ENCODE measurements at places on chromosomes 11 and 22. TPM values are rescaled to one million over a fixed set of nuclear protein-coding genes. Genes with fewer than 3 reads are reported as not detected.

DNA sequence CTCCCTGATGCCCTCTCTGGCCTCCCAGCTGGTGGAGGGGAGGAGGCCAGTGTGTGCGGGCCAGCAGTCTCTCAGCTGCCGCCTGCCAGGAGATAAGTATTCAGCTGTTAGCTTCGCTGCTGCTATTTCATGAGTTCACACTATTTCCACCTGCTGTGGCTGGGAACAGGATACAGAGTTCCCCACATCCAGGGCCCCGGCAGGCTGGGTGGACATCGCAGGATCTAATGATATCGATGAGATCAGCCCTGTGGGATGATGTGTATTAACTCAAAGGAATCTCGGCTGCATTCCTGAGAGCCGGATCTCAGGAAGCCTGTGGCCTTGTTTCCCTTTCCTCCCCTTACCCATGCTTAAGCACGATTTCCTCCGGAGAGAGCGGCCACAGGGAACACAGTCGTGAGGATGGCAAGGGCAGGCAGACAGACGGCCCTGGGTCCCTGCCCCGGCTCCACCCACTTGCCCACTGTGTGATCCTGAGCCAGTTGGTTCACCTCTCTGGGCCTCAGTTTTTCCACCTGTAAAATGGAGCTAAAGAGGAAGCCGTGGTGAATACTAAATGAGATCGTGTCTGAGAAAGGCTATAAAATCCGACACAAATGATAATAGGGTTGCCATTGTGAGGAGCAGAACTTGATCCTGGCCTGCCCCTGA is 6.5 kb upstream of the PVALB start:
- no peak overlapping the region for H3K4me3 ChIP-seq
- no peak for DNase-seq
- no peak overlapping the region for H3K27ac ChIP-seq
- H3K4me1 ChIP-seq: no peaks in the 10 kb centered on the region

GRCh38 chr11:17538731-17539130 is 5.5 kb downstream of the USH1C start:
- no peak overlapping the region for H3K27ac ChIP-seq
- no peak for DNase-seq
- no peaks in the 10 kb centered on the region for H3K4me1 ChIP-seq
- H3K27me3 ChIP-seq: no peaks in the 10 kb centered on the region
- H3K36me3 ChIP-seq: no peaks in the 10 kb centered on the region

DNA sequence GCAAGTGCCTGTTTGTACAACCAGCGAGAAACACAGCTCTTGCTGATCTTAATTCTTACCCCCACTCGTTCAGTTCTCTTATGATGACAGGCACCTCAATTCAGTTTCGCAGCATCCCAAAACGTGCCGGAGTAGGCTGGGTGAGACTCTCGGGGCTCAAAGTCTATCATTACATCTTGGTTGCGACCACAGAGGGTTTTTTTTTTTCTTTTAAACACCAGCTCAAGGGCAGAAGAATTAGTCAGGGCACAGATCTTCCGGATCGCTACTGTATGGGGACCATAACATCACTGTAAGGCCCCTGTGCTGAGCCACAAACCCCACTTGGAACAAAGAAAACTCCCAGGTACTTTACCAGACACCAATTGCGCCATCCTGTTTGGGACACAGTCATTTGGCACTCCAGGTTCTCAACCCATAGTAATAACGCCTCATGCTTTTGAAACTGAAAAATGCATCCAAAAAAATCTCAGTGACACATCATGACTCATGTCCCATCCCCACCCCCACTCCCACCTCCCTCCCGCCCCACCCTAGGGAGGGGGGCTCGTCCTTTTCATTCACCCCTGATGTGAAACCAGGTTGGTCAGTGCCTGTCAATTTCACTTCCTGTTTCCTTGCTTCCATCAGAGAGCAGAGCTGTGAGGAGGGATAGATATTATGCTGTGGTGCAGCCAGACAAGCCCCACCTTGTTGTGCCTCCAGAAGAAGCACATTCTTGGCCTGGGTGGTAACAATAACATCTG is 41.0 kb upstream of the CD5 start:
- no peaks in the 10 kb centered on the region for H3K27me3 ChIP-seq
- H3K27ac ChIP-seq: no peak overlapping the region
- H3K4me3 ChIP-seq: no peak overlapping the region
- H3K4me1 ChIP-seq: no peaks in the 10 kb centered on the region
- no peaks in the 10 kb centered on the region for H3K36me3 ChIP-seq
- no peak for DNase-seq

DNA sequence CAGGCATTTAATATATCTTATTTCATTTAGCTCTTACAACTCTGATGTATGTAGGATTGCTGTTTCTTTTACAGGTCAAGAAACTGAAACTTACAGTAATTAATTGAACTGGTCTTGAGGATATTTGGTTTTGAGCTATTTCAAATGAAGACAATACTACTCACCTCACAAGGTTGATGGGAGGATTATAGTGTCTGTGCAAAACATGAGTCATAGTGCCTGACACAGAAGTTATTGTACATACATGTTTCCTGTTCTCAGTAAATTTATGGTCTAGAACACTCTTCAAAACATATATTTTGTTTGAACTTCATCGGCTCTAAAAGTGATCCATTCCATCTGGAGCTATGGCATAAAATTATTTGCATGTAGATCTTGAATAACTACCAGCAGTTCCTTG is 61.9 kb downstream of the CECR2 start:
- no peaks in the 10 kb centered on the region for H3K27me3 ChIP-seq
- no peak overlapping the region for H3K4me3 ChIP-seq
- H3K27ac ChIP-seq: no peak overlapping the region
- no peak for DNase-seq

GRCh38 chr11:68535098-68535497 is 74.5 kb downstream of the PPP6R3 start:
- no peaks in the 10 kb centered on the region for H3K4me1 ChIP-seq
- DNase-seq: no peak
- H3K36me3 ChIP-seq: no peaks in the 10 kb centered on the region
- H3K27me3 ChIP-seq: no peaks in the 10 kb centered on the region

GRCh38 chr11:61985869-61986268 is 18.4 kb upstream of the FTH1 start:
- no peak for DNase-seq
- H3K4me1 ChIP-seq: no peaks in the 10 kb centered on the region
- H3K27ac ChIP-seq: no peak overlapping the region
- H3K36me3 ChIP-seq: no peaks in the 10 kb centered on the region
- no peaks in the 10 kb centered on the region for H3K27me3 ChIP-seq
- no peak overlapping the region for H3K4me3 ChIP-seq

GRCh38 chr11:27394781-27395228 is 31.8 kb upstream of the CCDC34 start:
- H3K36me3 ChIP-seq: no peaks in the 10 kb centered on the region
- H3K27me3 ChIP-seq: no peaks in the 10 kb centered on the region
- H3K4me1 ChIP-seq: no peaks in the 10 kb centered on the region
- no peak for DNase-seq

The PSMA1 gene
- total RNA-seq: 213 TPM

The SLC17A6 gene
- total RNA-seq: not detected

The CTSW gene
- 3.6 TPM for total RNA-seq

The OR5M3 gene
- not detected for total RNA-seq

All from uterus (tissue), 4 donors.